Right atrium auricular region (tissue), 2 donors: ENCODE measurements at places on chromosomes 4 and X. TPM values are rescaled to one million over a fixed set of nuclear protein-coding genes. Genes with fewer than 3 reads are reported as not detected.

Gene LNX1
- 8.9 TPM for total RNA-seq

Gene PABPC1L2A
- not detected for total RNA-seq

Gene ZNF157
- not detected for total RNA-seq

Gene NRK
- total RNA-seq, result 0.39 TPM

Gene CLTRN
- 0.70 TPM for total RNA-seq

Gene LONRF3
- total RNA-seq, result 8.8 TPM

Gene DGAT2L6
- not detected for total RNA-seq

Gene MAEA
- total RNA-seq, result 46.0 TPM
